Melanocyte of skin (primary cell): ENCODE measurements at places on chromosomes 16 and 17. TPM values are rescaled to one million over a fixed set of nuclear protein-coding genes. Genes with fewer than 3 reads are reported as not detected.

The NAE1 gene
- 104 and 123 TPM in 2 replicates for total RNA-seq

The LUC7L3 gene
- 18.9 and 38.2 TPM in 2 replicates for total RNA-seq

The PYY gene
- not detected in 2 replicates for total RNA-seq

The NPIPB4 gene
- 36.5 and 99.2 TPM in 2 replicates for total RNA-seq

The CD300E gene
- total RNA-seq, result not detected in 2 replicates

The ABCC11 gene
- 0.31 TPM in 1 of 2 replicates, not detected in the other for total RNA-seq

The CHST4 gene
- total RNA-seq, result not detected in 2 replicates

The RNF43 gene
- total RNA-seq, result 2.3 and 3.1 TPM in 2 replicates
